ENCODE measurements at places on chromosomes 3 and 15.

DNA sequence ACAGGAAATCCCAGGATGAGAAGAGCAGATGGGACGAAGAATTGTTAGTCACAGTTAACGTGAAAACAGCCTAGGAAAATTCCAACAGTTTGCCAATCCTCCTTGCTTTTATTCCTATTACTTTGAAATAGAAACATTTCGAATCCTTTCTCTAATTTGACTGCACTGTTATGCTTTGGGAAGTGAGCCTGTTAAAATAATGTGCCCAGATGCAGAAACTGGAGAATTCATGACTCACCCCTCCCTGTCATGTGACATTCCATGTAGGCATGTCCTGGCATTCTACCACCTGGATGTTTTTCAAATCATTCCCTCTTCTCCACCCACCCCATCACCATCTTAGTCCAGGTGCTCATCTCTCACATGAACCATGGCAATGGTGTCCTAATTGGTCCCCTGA, 107.3 kb downstream of the MINAR1 start:
- no peak for DNase-seq

GRCh38 chr3:12934431-12934830, 93.1 kb upstream of the RPL32 start:
- DNase-seq = no peak

DNA sequence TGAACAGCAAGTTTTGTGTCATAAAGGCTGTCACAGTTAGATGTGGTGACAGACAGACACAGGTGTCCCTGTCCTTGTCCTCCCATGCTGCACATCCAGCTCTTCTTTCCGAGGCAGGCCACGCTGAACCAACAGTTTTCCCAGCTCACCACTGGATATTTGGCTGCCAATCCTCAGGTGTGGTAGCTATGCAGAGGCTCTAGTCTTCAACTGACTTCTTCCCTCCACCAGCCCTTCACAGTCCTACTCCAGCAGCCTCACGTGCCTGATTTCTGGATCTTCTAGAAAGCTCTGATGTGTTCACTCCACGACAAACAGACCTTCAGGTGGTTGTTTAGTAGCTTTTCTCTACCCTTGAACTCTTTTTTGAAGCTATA, 145.5 kb downstream of the UACA start:
- DNase-seq = no peak

- DNase-seq = no peak
These were observed 258.2 kb downstream of the SOX2 start for GRCh38 chr3:181969925-181970324.

DNA sequence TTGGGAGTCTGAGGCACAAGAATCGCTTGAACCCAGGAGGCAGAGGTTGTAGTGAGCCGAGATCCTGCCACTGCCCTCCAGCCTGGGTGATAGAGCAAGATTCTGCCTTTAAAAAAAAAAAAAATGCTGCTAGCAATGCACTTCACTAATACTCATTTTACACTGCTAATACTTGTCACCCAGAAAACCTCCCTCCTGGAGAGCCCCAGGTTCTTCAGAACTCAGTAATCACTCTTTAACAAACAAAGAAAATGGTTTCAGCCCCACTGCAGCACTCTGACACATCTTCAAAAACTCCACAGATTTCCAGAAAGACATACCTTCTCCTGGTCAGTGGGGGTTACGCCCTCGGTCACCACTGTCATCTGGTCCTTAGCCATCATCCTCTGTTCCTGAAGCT, 366.7 kb downstream of the SHQ1 start:
- DNase-seq = no peak

DNA sequence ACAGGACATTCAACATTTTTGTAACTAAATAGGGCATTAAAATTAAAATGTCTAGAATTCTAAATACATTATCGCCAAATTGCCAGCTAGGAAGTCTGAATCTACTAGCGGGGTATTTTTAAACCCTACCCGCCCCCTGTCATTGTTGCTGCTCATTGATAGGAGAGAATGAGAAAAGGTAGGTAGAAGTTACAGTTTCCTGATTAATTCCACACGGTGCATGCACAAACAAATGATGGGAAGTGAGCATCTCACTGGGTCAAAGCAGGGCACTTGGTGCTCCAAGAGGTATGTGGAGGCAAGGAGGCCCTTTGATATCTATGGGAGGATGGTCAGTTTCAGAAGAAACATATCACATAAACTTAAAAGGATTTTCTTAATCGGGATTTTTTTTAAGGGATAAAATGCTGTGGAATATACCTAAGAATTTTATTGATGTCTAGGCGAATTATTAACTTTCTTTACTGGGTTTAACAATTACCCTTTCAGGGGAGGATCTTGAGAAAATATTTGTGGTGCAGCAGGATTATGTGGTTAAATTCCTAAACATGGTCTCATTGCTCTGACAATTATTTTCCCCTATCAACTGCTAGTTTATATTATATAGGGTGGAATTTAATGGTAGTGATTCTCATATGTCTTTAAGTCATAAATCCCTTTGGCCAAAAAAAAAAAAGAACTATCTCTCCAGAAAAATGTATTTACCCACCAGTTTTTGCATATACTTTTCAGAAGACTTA, 236.0 kb upstream of the GOLGA6L4 start:
- no peak for DNase-seq

DNA sequence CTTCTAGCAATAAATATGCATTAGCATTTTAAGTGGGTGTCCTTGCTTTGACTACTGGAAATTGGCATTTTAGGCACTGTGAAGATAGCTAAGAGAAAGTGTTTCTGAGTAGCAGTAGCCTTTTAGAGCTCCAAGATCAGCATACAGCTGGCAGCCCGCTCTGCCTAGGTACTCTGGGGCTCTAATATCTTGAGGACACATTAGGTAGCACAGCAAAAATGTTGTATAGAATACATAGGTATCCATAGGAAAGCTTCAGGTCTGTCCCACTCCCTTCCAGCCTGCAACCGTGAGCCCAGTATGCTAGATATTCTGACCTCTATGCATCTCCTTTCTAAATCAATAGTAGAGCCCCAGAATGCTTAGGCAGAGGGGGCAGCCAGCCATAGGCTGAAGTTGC, 670.5 kb downstream of the NLGN1 start:
- DNase-seq = no peak

- DNase-seq = no peak
These were observed 73.4 kb upstream of the ANKRD34C start for GRCh38 chr15:79209116-79209515.

GRCh38 chr3:163632722-163633121, 1445.6 kb downstream of the SI start:
- no peak for DNase-seq

DNA sequence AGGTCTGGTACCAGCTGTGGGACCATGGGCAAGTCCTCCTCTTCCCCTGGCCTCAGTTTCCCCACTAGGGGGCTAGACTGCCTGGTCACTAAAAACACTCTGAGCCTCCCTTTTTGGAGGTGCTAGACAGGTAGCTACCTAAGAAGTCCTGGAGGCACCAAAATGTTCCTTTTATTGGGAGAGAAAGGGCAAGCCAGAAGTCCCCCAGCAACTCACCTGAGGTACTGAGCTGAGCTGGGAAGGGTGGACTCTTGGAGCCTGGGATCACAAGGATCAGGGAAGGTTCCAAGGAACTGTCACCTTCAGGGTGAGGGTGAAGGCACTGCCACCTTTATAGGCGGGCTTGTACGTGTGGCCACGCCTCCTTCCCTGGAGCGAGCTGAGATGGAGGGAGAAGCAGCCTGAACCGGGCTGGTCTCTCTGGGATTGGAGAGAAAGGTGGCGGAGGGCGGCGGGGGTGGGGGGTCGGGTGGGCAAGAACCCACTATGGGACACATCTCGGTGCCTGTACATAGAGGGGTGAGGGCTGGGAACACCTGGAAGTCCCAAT, at the start of gene CYP1A1:
TSS of gene CYP1A1 (minus strand) at position 304 of the 550 bp plus-strand sequence. CDS start 2,431 bp downstream, outside the sequence.
- DNase-seq = no peak

DNA sequence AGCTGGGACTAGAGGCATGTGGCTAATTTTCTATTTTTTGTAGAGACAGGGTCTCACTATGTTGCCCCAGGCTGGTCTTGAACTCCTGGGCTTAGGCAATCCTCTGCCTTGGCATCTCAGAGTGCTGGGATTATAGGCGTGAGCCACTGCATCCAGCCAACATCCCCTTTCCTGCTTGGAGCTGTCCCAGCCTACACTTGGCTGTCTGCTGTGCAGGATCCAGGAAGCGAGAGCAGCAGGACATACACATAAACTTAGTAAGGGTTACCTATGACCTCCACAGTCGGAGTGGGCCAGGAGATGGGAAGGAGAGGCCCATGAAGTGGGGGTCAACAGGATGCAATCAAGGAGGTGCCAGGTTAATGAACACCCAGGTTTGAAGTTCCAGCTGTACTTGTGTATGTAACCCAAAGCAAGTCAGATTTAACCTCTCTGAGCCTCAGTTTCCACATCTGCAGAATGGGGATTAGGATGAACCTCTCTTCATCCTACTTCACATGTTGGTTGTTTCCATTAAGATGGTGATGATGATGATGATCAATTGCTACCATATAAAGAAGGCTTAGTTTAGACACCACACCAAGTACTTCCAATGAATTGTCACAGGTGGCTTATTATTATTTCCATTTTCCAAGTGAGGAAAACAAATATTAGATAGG, 69.5 kb upstream of the OXTR start:
- no peak for DNase-seq

DNA sequence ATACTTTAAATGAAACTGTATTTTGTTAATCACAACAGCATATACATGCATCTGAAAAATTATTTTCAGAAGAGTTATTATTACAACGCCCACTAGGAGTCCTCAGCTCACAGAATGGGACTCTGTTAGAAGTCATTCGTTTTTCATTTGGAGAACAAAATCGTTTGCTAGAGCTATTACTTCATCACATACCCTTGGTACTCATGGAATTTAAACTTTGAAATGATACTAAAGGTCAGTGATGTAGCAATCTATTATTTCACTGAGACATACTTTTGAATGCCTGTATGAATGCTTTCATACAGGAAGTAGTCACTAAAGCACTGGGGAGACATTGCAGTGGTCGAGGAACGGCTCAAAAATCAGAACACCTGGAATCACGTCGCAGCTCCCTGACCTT, 198.1 kb downstream of the MBNL1 start:
- no peak for DNase-seq

All from stimulated activated CD8-positive, alpha-beta memory T cell treated with anti-CD3 and anti-CD28 coated beads, Interleukin-4, amount 100 ng/mL, for 4 hours (primary cell).